ENCODE measurements at places on chromosomes 7 and 10.

- no peak for DNase-seq
These were observed 130.2 kb downstream of the GPR37 start for GRCh38 chr7:124635416-124635815.

DNA sequence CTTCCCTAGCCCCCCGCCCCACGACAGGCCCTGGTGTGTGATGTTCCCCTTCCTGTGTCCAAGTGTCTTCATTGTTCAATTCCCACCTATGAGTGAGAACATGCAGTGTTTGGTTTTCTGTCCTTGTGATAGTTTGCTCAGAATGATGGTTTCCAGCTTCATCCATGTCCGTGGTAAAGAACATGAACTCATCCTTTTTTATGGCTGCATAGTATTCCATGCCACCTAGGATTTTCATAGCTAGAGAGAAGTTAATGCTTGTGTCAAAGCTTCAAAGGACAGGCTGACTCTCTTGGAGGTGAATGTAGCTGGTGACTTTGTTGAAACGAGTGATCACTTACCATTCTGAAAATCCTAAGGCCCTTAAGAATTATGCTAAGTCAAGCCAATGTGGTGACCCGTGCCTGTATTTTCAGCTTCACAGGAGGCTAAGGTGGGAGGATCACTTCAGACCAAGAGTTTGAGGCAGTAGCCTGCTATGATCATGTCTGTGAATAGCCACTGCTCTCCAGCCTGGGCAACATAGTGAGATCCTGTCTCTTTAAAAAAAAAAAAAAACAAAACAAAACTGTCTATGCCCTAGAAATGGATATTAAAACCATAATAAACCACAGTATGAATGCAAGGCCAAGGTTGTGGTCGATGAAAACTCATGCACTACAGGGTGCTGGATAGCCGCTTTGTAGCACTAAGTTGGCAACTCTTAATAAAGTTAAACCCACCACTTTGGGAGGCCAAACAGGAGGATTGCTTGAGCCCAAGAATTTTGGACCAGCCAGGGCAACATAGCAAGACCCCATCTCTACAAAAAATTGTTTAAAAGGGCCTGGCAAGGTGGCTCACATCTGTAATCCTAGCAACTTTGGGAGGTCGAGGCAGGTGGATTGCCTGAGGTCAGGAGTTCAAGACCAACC is 52.0 kb downstream of the CUL1 start:
- no peak for DNase-seq

GRCh38 chr7:158325530-158326381 is 261.9 kb downstream of the PTPRN2 start:
- DNase-seq = no peak

GRCh38 chr7:127396184-127396583 is 3.7 kb upstream of the ZNF800 start:
- DNase-seq = peak; percentile 61

- no peak for DNase-seq
These were observed 562.7 kb downstream of the PTPRN2 start for GRCh38 chr7:158024881-158025280.

DNA sequence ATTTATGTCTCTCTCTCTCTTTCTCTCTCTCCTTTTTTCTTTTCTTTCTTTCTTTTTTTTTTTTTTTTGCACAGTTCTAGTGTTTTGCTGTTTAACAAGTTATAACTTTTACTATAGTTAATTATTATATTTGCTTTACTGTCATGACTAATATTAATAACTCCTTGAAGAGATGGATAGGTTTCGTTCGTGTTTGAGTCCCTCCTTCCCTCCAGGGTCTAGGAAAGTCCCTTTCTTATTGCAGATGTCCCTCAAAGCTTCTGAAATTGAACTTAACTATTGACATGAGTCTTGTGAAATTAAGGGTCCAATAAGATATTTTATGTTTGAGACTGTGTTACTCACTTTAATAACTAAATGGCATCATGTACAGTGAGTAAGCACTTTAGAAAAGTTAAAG is 131.4 kb downstream of the PLXDC2 start:
- no peak for DNase-seq

GRCh38 chr7:105643851-105644250 is 62.6 kb upstream of the EFCAB10 start:
- no peak for DNase-seq

- DNase-seq = no peak
These were observed 569.9 kb upstream of the C7orf33 start for GRCh38 chr7:148020679-148021078.

- DNase-seq = no peak
These were observed 51.3 kb upstream of the MAGI2 start for GRCh38 chr7:79504607-79505389.

GRCh38 chr10:35797187-35797586 is 155.1 kb upstream of the FZD8 start:
- no peak for DNase-seq

DNA sequence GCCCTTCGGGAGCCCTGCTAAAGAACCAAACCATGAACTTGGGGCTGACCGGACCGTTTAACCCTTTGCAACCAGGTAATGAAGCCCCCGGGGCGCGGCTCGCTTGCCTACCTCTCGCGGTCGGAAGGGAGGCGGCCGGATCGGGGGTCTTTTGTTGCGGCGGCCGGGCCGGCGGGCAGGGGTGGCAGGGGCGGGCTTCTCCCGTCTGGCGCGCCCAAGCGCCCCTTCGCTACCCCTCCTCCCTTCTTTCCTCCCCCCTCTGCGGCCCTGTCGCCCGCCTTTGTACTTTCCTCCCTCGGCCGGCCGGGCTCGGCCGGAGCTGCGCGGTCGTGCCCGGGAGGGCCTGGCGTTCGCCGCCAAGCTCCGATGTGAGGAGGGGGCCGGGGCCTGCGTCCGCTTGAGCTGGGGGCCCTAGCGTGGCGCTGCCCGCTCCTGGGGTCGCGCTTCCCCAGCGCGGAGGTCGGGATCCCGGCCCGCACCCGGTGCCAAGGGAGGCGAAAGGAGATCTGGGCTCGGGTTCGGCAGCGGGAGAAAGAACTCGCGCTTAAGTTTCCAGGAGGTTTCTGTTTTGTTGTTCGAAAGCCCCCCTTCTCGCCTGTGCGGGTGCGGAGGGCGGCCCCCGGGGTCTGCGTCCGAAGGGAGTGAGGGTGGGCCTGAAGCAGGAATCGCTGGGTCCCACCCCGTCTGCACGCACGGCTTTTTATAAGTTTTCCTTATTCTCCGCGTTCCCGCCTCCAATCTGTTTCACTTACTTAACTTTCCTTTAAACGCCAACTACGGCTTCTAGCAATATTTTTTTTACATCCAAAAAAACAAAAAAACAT is 436.8 kb upstream of the GALNT17 start:
- DNase-seq = no peak

DNA sequence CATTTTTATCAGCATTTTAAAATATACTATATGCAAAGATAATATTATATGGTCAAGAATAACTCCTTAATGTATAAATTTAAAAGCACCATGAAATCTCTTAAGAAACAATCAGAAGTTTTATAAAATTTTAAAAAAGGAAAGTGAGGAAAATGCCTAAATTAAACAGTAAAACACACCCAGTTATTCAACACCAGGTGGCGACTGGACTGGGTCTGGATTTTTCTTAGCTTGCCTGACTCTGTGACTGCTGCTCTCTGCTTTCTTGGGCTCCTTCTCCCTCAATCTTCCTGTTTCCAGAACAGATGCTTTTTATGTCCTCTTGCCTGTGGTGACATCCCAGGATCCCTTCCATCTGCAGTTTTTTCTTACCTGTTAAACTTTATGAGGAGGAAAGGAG is 200.3 kb downstream of the BICC1 start:
- DNase-seq = no peak

DNA sequence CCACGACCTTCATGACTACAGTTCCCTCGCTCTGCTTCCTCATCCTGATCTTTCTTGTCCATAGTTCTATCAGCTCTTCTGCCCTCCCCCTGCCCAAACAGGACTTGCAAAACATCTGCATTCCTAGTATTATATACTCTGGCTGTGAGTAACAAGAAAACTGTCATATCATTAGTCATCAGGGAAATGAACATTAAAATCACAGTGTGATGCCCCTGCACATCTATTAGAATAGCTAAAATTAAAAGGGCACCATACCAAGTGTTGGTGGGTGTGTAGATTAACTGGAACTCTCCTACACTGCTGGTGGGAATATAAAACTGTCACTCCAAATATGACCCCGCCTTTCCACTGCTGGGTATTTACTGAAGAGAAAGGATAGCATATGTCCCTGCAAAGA is 141.8 kb downstream of the C7orf25 start:
- DNase-seq = no peak

- no peak for DNase-seq
These were observed 96.0 kb downstream of the HTR5A start for GRCh38 chr7:155166108-155166507.

DNA sequence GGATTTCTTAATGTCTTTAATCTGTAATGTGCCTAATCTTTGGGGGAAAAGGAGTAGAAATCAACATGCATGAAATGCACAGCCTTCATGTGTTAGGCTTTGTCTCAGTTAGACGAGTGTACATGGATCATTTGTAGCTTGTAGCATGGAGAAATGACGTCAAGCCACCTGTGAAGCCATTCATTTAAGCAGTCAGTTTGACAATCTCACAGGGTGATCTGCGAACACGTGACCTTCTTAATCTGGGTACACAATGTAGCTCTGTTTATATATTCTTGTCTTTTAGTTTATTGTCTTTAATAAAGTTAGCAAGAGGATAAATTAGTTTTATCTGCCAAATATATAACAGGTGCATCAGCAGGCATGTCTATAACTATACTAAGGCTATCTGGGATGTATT is 351.9 kb upstream of the LRGUK start:
- no peak for DNase-seq

DNA sequence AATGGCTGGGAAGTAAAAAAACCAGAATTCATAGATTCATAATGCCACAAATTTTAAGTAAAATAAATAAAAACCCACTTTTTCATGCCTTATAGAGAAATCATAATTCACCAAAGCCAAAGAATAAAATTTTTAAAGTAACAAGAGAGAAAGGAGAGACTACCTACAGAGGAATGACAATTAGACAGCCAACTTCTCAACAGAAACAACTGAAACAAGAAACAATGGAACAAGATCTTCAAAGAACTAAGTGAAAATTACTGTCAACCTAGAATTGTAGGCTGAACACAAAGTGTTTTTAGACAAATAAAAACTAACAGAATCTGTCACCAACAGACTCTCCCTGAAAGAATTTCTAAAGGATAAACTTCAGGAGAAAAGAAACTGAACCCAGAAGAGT is 15.6 kb upstream of the KCNMA1 start:
- DNase-seq = no peak

DNA sequence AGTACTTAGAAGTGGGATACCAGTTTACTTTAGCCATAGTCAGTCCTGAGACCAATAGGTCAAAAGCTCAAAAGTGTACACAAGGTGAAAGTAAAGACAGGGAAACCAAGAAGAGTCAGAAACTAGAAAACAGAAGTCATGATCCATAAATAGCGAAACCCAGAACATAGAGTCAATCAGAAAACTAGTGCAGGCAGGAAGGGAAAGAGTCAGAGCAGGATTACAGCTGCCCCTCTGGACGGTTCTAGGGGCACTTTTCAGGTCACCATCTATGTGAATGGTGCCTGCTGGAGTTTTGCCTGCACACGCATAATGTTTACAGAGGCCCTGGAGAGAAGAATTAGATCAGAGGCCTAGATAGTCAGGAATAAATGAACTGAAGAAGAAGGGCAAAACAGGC is 22.4 kb upstream of the DMTF1 start:
- DNase-seq = no peak

GRCh38 chr10:80924063-80924952 is 386.6 kb downstream of the SH2D4B start:
- no peak for DNase-seq

DNA sequence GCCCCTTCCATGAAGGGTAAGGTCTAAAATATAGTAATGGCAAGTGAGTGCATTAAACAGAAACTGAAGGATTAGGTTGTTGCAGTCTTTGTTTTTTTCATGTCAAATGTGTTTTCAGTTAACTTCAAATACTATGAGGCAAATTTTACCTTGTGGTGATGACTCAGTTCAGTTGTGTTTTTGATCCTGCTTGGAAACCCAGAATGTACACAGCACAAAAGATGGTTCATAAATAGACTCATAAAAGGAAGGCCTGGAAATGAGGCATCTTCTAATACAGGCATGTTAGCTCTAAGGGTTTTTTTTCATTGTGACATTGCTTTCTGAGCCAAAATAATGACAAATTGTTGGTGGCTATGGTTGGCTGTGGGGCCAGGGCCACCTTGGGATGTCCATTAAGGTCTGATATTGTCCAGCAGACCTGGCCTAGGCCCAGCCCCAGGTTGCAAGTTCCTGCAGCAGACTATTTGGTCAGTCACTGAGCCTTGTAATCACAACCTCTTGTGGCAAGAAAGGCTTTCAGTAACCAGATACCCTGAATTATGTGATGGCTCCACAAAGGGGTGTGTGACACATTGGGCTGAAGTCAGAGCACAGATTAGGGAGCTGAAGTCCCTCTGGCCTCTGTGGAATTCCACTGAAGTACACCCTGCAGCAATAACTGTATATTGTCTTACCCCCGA is 69.0 kb upstream of the SAMD8 start:
- no peak for DNase-seq

GRCh38 chr10:70308121-70309060 is 24.6 kb upstream of the NPFFR1 start:
- no peak for DNase-seq

GRCh38 chr7:149864751-149865150 is 9.0 kb upstream of the ATP6V0E2 start:
- no peak for DNase-seq

GRCh38 chr7:11203683-11204082 is 230.0 kb downstream of the PHF14 start:
- DNase-seq = no peak

- DNase-seq = no peak
These were observed 427.1 kb downstream of the TCERG1L start for GRCh38 chr10:130884456-130884855.

- no peak for DNase-seq
These were observed 213.3 kb downstream of the MDFIC start for GRCh38 chr7:115135146-115135545.

DNA sequence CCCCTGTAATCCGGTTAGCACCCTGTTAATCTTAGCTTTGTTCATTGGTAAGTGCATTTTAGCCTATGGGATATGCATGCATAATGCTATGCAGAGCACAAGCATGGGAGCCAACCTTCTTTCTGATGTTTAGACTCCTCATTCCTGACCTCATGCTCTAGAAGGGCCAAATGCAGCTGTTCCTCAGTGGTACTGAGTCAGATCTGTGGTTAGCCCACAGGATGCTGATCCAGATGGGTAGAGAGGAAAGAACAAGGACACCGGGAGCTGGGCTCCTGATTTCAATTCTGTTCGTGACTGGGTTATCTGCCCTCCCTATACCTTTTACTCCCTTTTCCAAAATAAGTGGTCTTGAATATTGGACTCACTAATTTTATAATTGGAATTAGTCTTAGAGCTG is 31.7 kb upstream of the C10orf90 start:
- no peak for DNase-seq

- no peak for DNase-seq
These were observed 159.7 kb upstream of the YAE1 start for GRCh38 chr7:39406467-39406866.

GRCh38 chr7:123343611-123344010 is 143.8 kb upstream of the SLC13A1 start:
- no peak for DNase-seq

DNA sequence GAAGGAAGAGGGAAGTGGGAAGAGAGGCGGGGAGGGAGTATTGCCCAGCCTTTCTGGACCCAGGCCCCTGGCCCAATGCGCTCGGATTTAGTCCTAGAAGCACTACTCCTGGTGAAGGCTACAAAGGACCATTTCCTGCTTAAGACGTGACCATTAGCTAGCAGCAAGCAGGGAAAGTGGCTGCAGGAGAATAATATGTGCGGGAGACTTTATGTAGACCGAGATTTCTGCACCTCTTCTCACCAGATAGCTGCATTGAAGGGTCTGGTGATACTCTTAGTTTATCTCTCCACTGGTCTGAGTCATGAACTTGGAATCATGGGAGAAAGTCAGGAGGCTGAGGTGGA is 3.1 kb downstream of the VAX1 start:
- no peak for DNase-seq
